ENCODE measurements at places on chromosomes 7 and 10. TPM values are rescaled to one million over a fixed set of nuclear protein-coding genes. Genes with fewer than 3 reads are reported as not detected.

- H3K27ac ChIP-seq = no peak overlapping the region
- no peak overlapping the region for H3K4me3 ChIP-seq
- H3K36me3 ChIP-seq = no peaks in the 10 kb centered on the region
- no peak for DNase-seq
Observed at GRCh38 chr7:133118261-133118660, 36.4 kb upstream of the CHCHD3 start.

DNA sequence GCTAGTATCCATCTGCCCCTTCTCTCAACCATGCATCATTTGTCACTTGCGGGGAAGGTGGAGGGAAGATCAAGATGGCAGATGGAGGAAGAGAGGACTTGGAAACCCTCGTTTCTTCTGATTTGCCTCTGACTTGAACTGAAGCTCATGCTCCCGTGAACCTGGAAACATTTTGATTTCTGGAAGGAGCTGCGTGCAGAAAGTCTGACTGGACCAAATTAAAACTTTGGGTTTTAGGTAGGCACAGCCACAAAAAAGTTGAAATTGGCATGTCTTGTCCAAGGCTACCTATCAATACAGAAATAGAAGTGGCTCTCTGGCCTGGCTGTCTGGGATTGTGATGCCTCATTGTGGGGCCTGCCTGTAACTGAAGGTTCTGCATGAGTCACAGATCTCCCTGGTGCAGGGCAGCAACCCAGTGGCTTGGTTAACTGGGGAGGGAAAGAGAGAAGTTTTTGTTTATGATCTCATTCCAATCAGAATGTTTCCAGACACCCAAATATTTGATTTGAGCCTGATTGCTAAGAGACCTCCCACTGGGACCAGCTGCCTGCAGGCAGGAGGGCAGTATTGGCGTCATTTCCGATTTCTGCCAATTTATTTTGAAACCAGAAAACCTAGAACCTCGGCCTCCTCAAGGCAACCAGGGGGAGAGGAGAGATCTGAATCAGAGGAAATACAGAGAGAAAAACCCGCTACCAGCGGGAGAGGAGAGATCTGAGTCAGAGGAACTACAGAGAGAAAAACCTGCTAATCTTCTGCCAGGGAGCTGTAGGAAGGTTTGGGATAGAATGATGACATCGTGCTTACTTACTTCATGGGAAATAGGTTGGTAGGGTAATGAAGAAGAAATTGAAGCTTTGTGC, 363.6 kb downstream of the ANKRD30A start:
- no peak overlapping the region for H3K27ac ChIP-seq
- DNase-seq = no peak
- no peaks in the 10 kb centered on the region for H3K4me1 ChIP-seq
- H3K27me3 ChIP-seq = no peaks in the 10 kb centered on the region
- no peaks in the 10 kb centered on the region for H3K36me3 ChIP-seq

Gene CYP26C1
- 0.07 TPM for total RNA-seq

DNA sequence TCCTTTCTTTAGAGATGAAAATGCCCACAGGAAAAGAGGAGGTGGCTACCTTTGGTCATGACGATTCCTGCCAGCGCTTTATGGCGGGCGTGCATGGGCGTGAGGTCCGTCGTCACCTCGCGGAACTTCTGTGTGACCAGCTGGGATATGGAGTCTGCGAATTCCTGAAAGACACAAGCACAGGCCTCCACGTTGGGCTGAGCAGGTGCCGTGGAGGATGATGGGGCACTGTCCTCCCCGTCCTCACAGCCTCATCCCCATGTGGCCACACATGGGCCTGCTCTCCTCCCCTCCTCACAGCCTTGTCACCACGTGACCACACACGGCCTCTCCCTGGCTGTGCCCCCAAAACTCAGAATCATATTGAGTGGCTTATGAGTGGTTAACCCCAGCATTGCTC, 214.7 kb downstream of the WDR37 start:
- no peaks in the 10 kb centered on the region for H3K36me3 ChIP-seq
- no peaks in the 10 kb centered on the region for H3K4me1 ChIP-seq
- no peak for DNase-seq
- H3K4me3 ChIP-seq = no peak overlapping the region

DNA sequence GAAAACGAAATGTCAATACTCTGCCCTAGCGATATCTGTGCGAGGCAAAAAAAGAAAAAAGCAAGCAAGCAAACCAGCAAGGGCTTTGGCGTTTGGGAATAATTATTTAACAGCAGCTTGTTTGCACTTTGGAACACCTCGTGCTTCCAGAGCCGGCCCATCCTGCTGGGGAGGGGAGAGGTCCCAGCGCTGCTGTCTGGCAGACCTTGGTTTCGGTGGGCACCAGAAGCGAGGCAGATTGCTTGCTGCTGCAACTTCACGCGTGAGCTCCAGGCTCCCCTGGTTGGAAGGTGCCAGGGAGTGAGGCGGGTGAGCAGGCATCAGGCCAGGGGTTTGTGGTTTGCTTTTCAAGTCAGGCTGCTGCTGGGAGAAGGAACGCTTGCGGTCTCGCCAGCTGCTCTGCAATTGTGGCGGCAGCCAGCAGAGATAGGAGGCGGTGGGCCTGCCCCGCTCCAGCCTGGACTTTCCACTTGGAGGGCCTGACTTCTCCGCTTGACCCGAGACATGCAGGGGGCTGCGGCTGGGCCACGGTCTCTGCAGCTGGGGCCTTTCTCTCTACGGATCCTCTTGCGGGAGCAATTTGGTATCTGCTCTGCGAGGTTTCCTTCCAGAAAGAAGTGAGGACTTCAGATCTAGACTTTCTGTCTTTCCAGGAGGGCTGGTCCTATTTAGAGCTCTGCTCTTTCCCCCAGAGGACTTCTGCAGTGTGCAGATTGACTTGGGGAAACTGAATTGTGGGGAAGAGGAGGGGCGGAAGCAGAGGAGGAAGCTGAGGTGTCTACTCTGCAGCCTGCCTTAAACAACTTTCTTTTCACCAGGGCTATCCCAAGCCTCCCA, 131.4 kb downstream of the PRPF18 start:
- peaks cover 12% of the 10 kb centered on the region for H3K4me1 ChIP-seq
- peak; percentile 68 for DNase-seq
- peaks cover 11% of the 10 kb centered on the region for H3K27me3 ChIP-seq
- H3K36me3 ChIP-seq = no peaks in the 10 kb centered on the region
- H3K27ac ChIP-seq = no peak overlapping the region

DNA sequence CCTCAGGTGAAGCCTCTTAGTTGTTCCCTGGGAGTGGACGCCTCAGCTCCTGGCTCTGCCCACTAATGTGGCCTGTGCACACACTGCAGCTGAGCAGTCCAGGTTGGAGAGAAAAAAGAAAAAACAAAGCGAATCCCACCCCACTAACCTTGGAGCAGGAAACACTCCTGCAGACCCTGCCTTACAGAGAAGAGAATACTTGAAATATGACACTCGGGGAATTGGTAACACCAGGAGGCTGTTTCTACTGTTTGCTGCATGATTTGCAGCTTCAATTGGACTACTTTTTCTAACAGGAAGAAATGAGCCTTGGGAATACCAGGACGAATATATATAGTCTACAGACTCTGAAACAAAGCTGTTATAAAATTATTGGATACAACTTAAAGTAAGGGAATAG, 22.2 kb downstream of the CDHR3 start:
- no peaks in the 10 kb centered on the region for H3K36me3 ChIP-seq
- H3K27me3 ChIP-seq = peaks cover 40% of the 10 kb centered on the region
- no peak overlapping the region for H3K27ac ChIP-seq
- DNase-seq = no peak
- H3K4me3 ChIP-seq = no peak overlapping the region

- H3K36me3 ChIP-seq = peaks cover 5% of the 10 kb centered on the region
- H3K27ac ChIP-seq = no peak overlapping the region
- no peak for DNase-seq
- peaks cover 55% of the 10 kb centered on the region for H3K27me3 ChIP-seq
- H3K4me3 ChIP-seq = peak overlapping the region; percentile 64
Observed at GRCh38 chr7:124031919-124032318, 948 bp downstream of the TMEM229A start.

DNA sequence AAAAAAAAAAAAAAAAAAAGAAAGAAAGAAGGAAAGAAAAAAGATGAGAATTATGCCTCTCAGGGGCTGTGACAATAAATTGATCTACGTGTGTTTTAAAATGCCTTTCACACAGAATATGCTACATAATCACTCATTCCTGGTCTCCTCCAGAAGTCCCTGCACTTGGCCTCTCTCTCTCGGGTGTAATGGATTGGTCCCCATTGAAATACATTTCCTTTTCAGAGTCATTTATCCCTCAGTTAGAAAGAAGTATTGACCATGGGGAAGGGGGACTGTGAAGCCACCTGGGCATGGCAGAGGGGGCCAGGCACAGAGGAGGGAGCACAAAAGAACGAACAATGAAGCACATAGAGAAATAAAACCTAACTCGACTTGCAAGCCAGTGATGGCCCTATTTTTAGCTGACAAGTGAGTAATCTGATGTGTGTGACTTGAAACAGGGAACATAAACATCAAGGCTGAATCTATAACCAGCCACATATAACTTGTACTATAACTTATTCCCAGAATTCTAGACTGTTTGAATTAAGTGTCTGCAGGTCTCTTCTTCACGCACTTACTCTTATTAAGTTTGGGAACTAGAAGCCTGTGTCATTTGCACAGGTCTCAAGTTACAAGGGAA, 490.8 kb downstream of the KCNMA1 start:
- no peaks in the 10 kb centered on the region for H3K4me1 ChIP-seq
- peaks cover 2% of the 10 kb centered on the region for H3K27me3 ChIP-seq
- no peak overlapping the region for H3K4me3 ChIP-seq
- DNase-seq = no peak
- no peak overlapping the region for H3K27ac ChIP-seq

GRCh38 chr10:75977139-75977538, 545.7 kb downstream of the LRMDA start:
- H3K4me1 ChIP-seq = no peaks in the 10 kb centered on the region
- H3K36me3 ChIP-seq = no peaks in the 10 kb centered on the region
- no peak overlapping the region for H3K27ac ChIP-seq

DNA sequence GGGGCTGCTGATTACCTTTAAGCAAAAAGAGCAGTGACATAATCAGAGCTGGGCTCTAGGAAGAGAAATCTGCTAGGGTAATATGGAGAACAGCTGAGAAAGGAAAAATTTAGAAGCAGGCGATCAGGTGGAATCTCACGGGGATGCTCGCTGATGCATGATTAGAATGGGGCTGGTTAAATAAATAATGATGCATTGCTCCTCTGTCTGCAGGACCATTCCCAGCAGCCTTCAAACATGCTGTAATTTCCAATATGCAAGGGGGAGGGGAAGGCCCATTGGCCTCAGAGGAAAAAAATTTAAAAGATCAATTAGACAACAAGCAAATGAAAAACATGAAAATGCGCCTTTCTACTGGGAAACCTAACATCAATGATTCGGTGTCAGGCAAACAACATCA, 65.6 kb upstream of the C10orf90 start:
- no peak overlapping the region for H3K27ac ChIP-seq
- no peaks in the 10 kb centered on the region for H3K27me3 ChIP-seq
- no peaks in the 10 kb centered on the region for H3K4me1 ChIP-seq
- DNase-seq = no peak

- no peak overlapping the region for H3K4me3 ChIP-seq
- H3K27ac ChIP-seq = no peak overlapping the region
- no peaks in the 10 kb centered on the region for H3K36me3 ChIP-seq
- H3K27me3 ChIP-seq = no peaks in the 10 kb centered on the region
- H3K4me1 ChIP-seq = no peaks in the 10 kb centered on the region
- DNase-seq = no peak
Observed at GRCh38 chr10:65838811-65839210, 1087.0 kb upstream of the LRRTM3 start.

GRCh38 chr10:25556457-25556856, 377.6 kb upstream of the MYO3A start:
- no peaks in the 10 kb centered on the region for H3K27me3 ChIP-seq
- DNase-seq = no peak
- H3K4me1 ChIP-seq = no peaks in the 10 kb centered on the region
- H3K4me3 ChIP-seq = no peak overlapping the region
- no peaks in the 10 kb centered on the region for H3K36me3 ChIP-seq

DNA sequence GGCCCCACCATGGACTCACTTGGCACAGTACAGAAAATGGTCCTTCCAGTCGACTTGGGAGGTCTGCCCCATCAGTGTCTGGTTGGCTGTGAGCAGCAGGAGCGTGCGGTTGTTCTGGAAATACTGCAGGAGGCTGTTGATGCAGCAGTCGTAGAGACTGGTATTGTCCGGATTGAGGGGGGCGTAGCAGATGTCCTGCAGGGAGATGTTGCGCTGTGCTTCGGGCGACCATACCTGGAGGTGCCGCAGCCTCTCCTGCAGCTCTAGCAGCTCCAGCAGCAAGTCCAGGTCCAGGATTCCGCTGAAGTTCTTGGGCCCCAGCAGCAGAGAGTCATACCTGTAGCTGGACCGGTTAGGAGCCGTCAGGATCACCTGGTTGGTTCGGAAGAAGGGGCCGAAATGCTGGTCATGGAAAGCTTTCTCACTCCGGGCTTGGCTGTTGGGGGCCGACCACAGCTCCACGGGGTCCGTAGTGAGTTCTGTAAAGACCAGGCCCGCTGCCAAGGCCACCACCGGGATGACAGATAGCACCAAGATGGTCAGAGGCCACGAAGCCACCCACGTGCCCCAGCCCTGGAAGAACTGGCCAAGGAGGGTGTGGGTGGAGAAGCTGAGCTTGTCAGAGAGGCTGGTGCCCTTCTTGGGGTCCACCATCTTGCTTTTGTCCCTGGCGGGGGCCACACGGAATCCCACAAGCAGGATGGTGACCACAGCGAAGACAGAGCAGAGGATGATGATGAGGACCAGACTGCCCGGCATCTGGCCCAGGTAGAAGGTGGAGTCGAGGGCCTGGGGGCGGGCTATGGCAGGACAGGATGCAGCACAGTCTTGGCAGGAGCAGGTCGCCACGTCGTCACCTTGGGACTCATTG, 2.1 kb downstream of the NPC1L1 start:
- H3K4me3 ChIP-seq = no peak overlapping the region
- H3K36me3 ChIP-seq = no peaks in the 10 kb centered on the region
- H3K27me3 ChIP-seq = no peaks in the 10 kb centered on the region
- no peak for DNase-seq
- no peak overlapping the region for H3K27ac ChIP-seq

- no peak overlapping the region for H3K27ac ChIP-seq
- H3K4me3 ChIP-seq = no peak overlapping the region
- peaks cover 6% of the 10 kb centered on the region for H3K4me1 ChIP-seq
- no peaks in the 10 kb centered on the region for H3K36me3 ChIP-seq
- peak; percentile 80 for DNase-seq
Observed at GRCh38 chr7:150909200-150909995, 57.1 kb downstream of the AOC1 start.

- DNase-seq = no peak
- H3K27ac ChIP-seq = no peak overlapping the region
- no peak overlapping the region for H3K4me3 ChIP-seq
- H3K36me3 ChIP-seq = no peaks in the 10 kb centered on the region
- H3K4me1 ChIP-seq = no peaks in the 10 kb centered on the region
Observed at GRCh38 chr7:117098457-117098856, 145.2 kb downstream of the ST7 start.

DNA sequence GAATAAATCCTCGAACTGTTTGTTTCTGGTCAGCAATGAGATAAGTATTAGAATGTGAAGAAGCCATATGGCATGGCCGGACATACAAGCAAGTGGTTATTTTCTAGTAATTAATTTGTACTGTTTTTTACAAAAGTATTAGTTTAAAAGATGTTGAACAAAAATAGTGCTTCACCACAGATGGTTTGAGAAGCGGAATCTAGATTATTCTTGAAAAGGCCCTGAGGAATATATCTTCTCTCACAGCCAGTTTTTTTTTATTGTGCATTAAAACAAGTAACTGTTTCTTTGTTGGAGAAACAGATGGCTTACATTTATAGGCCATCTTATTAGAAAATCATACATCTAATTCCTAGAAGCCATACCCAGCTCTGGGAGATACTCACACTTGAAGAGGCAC, 153.3 kb downstream of the TMEM26 start:
- DNase-seq = no peak
- no peaks in the 10 kb centered on the region for H3K36me3 ChIP-seq
- peaks cover 11% of the 10 kb centered on the region for H3K27me3 ChIP-seq
- no peaks in the 10 kb centered on the region for H3K4me1 ChIP-seq
- no peak overlapping the region for H3K4me3 ChIP-seq

Gene DGKB
- total RNA-seq = not detected
